H9 (cell line): ENCODE measurements at places on chromosomes 6 and 20.

- peak; percentile 1 for DNase-seq
Measured at GRCh38 chr6:13289789-13290318, 38.5 kb downstream of the TBC1D7 start.

GRCh38 chr6:125888989-125889656 is 67.4 kb upstream of the HINT3 start:
- peak; percentile 51 for DNase-seq

DNA sequence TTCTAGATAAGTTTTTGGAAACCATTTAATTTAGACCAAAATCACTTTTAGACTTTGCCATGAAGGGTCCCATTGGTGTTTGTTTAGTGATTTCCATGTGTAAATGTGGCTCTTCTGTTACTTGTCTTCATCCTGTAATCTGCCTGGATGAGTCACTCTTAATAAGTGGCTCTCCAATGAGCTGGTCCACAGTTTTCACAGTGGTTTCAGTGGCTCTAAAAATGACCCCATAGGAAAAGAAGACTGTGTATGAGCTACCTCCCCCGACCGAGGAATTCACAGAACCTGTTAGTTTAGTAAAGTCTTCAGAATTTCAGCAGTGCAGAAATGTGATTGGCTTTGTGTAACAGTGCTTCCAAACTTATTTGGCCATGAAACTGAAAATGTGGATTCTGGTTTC is 492.0 kb upstream of the MARCKS start:
- DNase-seq, result no peak

DNA sequence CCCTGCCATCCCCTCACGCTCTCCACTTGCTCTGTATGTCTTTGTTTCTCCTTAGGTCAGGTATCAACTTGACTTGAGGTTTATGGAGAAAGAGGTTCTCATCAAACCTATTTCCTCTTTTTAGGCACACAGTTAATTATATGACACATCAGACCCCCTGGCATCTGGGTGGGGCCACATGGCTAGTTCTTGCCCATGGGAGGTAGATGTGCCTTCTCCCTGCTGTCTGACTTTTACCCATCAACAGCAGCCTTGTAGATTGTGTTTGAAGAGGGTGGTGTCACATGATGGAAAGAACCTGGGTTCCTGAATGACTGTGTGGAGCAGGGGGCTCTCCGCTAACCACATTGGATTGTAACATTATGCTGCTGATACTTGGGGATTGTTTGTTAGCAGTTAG is 7.2 kb upstream of the UQCC2 start:
- no peak for DNase-seq

DNA sequence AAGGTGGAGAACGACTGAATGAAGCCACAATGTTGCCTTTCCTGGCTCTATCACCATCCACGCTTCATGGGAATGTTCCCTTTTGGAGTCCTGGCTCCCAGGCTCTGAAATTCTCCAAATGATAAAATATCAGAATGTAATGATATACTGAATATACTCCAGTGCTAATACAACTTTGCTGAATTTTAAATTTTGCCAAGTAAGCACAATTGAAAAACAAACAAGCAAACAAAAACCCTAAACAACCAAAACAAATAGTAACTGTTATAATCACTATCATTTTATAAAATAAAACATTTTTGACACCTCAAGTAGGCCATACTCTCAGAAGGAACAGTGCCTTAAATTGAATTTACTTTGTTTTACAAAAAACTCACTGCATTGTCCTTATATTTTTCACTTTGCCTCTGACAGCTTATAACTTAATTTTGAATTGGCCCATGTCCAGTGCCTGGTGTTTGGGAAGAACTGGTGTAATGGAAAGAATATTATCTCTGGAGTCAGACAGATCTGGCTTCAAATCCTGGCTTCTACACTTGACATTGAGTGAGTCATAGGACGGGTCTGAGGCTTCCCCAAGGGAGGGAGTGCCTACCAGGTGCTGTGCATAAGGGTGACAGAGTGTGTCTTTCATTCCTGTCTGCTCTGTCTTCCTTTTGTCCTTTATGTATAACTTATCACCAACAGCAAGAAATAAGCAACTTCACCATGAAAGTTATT is 698.3 kb downstream of the EPM2A start:
- no peak for DNase-seq

DNA sequence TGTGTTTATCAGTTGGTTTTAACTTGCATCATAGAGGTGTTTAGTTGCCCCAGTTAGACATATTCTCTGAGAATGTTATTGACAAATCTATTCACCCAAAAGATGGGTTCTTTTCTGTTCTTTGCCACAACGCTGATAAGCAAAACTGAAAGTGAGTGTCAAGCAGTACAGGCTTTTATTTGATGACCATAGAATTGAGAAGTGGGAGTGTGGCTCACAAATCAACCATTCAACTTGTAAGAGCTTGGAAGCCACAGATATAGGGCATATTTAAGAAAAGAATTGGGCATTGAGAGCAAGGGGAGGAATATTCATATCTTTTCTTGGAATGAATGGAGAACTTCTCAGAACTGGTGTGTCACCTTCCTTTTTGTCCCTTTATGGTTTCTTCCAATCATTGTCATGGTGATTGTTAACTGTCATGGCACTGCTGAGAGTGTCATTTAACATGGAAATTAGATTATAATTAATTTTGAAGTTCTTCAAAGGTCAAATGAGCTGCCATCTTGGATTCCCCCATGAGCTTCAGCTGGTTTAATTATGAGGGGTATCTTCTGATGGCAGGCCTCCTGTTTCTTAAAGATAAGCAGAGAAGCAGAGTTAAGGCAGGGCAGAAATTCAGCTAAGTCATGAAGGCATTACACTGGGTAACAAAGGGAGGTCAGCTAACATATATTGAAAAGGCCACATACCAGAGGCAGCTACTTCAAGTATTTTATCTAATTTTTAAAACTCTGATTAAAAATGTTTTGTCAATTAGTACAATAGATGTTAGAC is 254.0 kb upstream of the HTR1E start:
- no peak for DNase-seq

GRCh38 chr6:133967347-133967746 is 14.3 kb downstream of the TBPL1 start:
- DNase-seq, result no peak

DNA sequence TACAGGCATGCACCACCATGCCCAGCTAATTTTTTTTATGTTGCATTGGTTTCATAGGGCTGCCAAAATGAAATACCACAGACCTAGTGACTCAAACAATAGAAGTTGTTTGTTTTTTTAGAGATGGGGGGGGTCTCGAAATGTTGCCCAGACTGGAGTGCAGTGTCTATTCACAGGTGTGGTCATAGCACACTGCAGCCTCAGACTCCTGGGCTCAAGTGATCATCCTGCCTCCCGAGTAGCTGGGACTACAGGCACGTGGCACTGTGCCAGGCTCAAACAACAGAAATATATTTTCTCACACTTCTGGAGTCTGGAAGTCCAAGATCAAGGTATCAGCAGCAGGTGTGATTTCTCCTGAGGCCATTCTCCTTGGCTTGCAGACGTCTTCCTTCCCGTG is 6.6 kb upstream of the SLC16A10 start:
- no peak for DNase-seq

DNA sequence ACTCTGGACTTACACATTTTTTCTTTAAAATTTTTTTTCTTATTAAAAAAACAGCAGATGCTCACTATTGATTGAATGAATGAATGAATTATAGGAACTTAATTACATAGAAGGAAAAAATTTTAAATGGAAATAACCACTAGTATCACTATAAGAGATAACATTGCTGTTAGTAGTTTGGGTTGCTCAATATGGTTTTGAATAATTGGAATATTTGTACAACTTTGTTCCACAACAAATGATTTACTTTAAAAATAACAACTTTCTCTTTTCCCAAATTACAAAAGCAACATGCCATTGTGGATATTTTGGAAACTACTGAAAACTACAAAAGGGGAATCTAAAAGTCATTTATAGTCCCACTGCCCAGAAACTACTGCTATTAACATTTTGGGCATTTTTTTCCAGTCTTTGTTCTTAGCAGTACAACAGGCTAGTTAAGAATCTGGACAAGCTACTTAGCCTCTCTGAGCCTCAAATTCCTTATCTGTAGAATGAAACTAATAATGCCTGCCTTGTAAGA is 61.0 kb upstream of the REV3L start:
- DNase-seq, result no peak

GRCh38 chr20:21303872-21304586 is 898 bp downstream of the XRN2 start:
- no peak for DNase-seq

GRCh38 chr6:108820006-108820405 is 28.2 kb upstream of the ARMC2 start:
- no peak for DNase-seq

- DNase-seq, result peak; percentile 77
Measured at GRCh38 chr20:33653900-33654596, 8.1 kb upstream of the C20orf144 start.

- DNase-seq, result no peak
Measured at GRCh38 chr6:26534681-26535465, 3.3 kb upstream of the HMGN4 start.

DNA sequence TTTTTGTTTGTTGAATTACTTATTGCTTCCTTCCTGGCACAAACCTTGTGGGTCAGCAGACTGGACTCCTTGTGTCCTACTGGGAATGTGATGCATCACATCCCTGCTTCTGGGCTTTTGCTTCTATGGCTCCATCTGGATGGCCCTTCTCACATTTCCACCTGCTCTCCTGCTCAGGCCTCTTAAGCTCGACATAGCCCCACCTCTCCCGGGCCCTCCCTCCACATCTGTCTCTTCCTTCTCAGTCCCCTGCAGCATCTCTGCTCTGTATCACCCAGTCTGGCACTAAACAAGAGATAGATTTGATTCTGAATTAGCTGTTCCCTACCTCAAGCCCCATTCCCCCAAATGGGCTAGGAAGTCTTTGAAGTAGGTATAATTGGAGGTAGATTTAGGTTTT is 356.8 kb downstream of the DHX35 start:
- no peak for DNase-seq

DNA sequence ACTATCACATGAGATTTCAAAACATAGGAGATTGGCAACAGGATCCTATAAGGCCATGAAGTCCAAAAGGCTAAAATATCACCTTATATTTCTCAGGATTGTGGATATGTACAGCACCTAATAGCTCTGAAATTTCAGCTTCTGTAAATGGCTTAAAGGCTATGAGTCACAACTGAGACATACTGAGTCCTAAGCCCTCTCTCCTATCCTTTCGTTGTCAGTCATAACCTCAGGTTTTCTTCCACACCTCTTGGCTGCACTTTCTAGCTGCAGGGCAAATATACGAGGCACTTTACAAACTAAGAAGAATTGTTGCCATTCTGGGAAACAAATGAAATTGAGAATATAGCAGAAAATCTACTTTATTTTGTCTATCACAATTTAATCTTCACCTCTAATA is 969.9 kb upstream of the EPHA7 start:
- DNase-seq, result no peak

GRCh38 chr6:61869632-61870400 is 416.2 kb downstream of the KHDRBS2 start:
- DNase-seq, result no peak

GRCh38 chr20:59438201-59438600 is 137.8 kb downstream of the EDN3 start:
- DNase-seq, result no peak

- DNase-seq, result no peak
Measured at GRCh38 chr20:58863044-58863790, 10.7 kb downstream of the GNAS start.

DNA sequence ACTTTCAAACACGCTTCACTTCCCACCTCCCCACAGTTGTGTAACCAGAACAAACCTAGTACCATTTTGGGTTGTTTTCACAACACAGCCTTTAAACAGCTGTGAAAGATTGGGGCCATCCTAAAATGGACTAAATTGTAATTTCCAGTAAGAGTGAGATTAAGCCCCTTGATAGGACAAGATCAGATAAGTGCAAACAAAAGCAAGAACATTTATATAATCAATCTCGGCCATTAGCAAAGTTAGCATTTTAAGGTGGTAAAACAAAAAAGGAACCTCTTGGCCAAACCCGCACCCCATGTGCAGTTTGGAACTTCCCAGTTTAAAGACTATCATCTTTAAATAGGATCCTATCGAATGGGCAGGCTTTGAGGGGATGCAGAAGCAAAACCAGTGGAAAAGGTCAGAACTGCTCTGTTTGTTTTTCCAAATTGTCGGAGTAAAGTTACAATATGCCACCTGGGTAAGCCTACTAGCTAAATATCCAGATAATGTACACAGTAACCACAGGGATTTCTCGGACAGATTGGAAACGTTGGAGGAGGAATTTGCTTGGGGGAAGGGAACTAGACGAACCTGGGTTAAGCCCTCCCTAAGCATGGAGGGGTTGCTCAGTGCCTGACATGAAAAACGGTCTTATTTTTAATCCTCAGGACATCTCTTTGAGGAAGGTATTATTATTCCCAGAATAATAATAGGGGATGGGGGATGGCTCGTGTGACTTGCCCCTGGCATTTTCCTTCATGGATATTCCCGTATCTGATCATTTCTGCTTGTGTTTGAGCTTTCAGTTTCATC is 159.8 kb upstream of the SALL4 start:
- DNase-seq, result no peak

GRCh38 chr6:72525821-72526510 is 95.9 kb upstream of the KCNQ5 start:
- DNase-seq, result no peak

GRCh38 chr6:1620504-1621069 is 10.9 kb downstream of the FOXC1 start:
- DNase-seq, result no peak

DNA sequence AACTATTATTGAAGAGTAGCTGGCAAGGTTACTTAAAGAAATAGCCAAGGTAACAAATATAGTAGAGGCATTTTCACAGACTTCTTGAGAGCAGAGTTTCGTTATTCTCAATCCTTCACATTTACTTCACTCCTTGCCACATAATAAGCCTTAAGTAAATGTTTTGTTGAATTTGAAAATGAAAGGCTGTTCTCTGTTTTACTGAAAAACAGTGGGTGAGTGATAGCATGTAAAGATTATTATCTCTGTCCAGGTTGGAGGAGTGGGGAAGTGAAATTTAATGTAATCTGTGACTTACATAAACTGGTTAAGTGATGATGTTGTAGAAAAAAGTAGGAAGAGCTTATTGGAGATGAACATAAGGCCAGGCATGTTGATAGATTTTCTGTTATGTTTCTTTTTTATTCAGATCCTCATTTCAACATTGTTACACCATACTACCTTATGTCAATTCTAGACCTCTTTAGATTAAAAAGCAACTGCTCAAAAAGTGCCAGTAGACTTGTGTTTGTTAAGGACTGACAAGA is 55.0 kb downstream of the QKI start:
- no peak for DNase-seq

GRCh38 chr20:16411361-16411760 is 161.9 kb downstream of the KIF16B start:
- DNase-seq, result no peak
